EH (cell line): ENCODE measurements at places on chromosomes 2 and 18.

DNA sequence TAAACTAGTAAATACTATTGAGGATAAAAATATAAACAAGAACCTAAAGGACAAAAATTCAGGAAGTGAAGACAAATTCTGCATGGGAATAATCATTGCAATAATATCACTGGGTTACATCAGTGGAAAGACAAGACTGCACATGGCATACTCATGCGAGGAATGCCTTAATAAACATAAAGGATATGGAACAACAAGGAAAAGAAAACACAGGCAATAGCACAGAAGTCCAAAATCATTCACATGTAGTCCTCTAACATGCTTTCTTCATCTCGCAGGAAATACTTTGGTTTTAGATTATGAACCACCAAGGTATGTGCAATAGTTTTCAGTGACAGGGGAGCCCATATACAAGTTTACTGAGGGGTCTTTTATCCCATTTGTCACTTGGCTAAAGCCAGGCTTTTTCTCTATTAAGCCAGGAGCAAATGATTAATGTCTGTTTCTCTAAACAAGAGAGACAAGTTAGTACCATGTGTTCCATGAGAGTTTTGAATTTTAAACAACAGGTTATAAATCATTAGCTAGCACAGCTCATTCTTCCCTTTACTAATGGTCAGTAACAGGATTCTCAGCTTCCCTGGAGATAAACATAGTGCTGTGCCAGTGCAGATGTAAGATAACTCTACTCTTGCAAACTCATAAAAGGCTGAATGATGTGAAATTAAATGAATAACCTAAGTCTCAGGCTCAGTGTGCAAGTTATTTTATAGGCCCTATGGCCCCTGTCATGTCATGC lies 353.6 kb upstream of the FSIP2 start:
- DNase-seq = no peak

DNA sequence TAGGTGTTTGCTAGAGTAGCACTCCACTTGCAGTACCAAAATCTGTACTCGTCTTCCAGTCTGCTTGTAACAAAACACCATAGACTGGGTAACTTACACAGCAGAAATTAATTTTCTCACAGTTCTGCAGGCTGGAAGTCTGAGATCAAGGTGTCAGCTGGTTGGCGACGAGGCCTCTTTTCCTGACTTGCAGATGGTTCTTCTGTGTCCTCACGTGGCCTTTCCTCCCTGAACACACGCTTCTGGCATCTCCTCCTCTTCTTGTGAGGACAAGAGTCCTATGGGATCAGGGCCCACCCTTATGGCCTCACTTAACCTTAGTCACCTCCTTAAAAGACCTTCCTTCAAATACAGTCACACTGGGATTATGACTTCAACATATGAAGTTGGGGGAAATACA lies 493.5 kb upstream of the MYT1L start:
- no peak for DNase-seq

- DNase-seq = no peak
Measured at GRCh38 chr18:79335833-79336360, 59.8 kb upstream of the NFATC1 start.

GRCh38 chr2:155266583-155266982 lies 568.1 kb downstream of the KCNJ3 start:
- no peak for DNase-seq

- no peak for DNase-seq
Measured at GRCh38 chr2:73979021-73979420, 5.7 kb upstream of the TET3 start.

GRCh38 chr2:16716024-16716423 lies 50.4 kb upstream of the CYRIA start:
- no peak for DNase-seq

GRCh38 chr2:221529943-221530652 lies 42.0 kb downstream of the EPHA4 start:
- peak; percentile 91 for DNase-seq

- DNase-seq = no peak
Measured at GRCh38 chr2:156592809-156593593, 156.8 kb downstream of the GPD2 start.

- no peak for DNase-seq
Measured at GRCh38 chr2:82143343-82143742, 1838.8 kb upstream of the LRRTM1 start.
